Effector memory CD4-positive, alpha-beta T cell (primary cell): ENCODE measurements at places on chromosomes 6 and 20.

DNA sequence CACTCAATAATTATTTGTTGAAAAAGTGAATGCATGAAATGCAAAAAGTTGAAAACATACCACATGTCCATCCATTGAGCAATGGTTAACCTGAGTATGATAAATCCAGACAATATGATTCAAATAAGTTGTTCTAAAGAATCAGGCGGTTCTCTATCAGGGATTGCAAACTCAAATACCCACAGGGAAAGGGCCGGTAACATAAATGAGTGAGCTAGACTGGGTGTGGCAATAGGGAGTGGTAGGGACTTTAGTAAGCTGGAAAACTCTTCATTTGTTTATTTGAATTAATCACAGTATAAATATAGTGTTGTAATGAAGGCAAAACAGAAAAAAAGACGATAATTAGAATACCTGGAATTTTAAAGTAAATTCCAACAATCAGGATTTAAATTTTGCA lies 106.3 kb downstream of the BCAS1 start:
- H3K27ac ChIP-seq: no peak overlapping the region
- H3K4me3 ChIP-seq: no peak overlapping the region
- H3K4me1 ChIP-seq: no peaks in the 10 kb centered on the region
- DNase-seq: no peak

DNA sequence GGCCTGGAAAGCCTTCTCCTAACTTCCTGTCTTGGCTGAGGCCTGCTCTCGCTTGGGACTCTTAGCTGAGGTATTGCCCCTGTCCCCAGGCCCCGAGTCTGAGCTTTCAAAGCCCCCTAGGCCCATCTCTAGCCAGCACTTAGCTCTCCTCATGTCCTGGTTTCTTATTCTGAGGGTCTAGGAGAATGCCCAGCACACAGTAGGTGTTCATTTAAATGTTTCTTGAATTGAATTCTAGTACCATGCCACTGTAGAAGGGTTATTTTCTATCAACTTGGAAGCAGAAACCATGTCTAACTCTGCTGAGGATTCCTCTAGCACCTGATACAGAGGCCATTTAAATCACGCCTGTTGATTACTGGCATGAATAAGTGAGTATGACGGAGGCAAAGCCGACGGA lies 98.5 kb downstream of the VEGFA start:
- H3K4me1 ChIP-seq: no peaks in the 10 kb centered on the region
- no peaks in the 10 kb centered on the region for H3K36me3 ChIP-seq
- H3K27ac ChIP-seq: no peak overlapping the region

DNA sequence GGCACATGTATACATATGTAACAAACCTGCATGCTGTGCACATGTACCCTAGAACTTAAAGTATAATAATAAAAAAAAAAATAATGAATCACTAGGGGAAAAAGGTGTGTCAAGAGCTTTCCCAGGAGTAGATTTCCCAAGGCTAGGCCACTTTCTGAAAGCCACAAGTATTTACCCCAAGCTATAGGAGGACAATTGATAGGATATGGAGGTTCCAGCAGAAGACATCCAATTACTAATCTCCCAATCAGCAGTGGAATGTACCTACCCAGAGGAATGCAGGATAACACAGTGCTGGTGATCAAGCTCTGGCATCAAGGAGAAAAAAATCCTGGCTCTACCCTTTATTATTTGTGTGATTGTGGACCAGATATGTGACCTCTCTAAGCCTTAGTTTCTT lies 562.7 kb downstream of the RFPL4B start:
- no peaks in the 10 kb centered on the region for H3K4me1 ChIP-seq
- no peak for DNase-seq
- H3K27me3 ChIP-seq: no peaks in the 10 kb centered on the region
- no peak overlapping the region for H3K4me3 ChIP-seq

DNA sequence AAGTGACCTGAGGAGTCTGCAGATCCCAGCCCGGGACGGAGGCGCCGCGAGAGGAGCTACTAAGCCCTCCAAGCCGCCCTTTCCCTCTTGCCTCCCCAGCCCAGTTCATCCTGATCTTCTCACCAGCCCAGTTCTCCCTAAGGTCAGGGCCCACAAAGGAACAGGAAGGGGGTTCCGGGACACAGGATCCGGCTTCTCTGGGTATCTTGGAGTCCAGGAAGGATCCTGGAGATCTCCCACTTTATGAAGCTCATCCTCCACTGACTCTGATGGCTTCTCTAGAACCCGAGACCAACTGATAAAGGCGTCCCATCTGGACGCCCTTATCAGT lies 36.9 kb upstream of the HLA-C start:
- no peaks in the 10 kb centered on the region for H3K27me3 ChIP-seq
- DNase-seq: no peak
- no peak overlapping the region for H3K27ac ChIP-seq
- no peaks in the 10 kb centered on the region for H3K36me3 ChIP-seq
- H3K4me3 ChIP-seq: peak overlapping the region; percentile 68

DNA sequence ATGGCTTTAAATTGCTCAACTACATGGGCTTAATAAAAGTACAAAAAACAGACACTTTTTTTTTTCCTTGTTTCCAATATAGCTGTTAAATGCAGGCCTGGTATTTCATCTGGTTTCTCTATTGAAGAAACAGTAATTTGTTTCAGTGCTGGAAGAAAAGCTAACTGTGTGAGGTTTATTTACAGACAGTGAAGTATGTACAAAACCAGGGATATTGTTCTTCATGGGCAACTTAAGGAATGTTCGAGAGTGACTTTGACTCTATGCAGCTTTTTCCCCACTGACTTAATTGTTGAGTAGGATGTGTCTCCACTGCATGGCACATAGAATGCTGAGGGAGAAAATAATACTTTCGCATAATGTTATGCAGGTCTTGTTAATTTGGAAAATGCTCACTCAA lies 31.0 kb upstream of the PRL start:
- H3K4me1 ChIP-seq: no peaks in the 10 kb centered on the region
- H3K36me3 ChIP-seq: no peaks in the 10 kb centered on the region
- DNase-seq: no peak
- H3K27me3 ChIP-seq: no peaks in the 10 kb centered on the region
- H3K4me3 ChIP-seq: no peak overlapping the region

GRCh38 chr20:62624325-62624690 lies 18.0 kb upstream of the SLCO4A1 start:
- H3K4me3 ChIP-seq: no peak overlapping the region
- no peak overlapping the region for H3K27ac ChIP-seq
- peaks cover 16% of the 10 kb centered on the region for H3K4me1 ChIP-seq

DNA sequence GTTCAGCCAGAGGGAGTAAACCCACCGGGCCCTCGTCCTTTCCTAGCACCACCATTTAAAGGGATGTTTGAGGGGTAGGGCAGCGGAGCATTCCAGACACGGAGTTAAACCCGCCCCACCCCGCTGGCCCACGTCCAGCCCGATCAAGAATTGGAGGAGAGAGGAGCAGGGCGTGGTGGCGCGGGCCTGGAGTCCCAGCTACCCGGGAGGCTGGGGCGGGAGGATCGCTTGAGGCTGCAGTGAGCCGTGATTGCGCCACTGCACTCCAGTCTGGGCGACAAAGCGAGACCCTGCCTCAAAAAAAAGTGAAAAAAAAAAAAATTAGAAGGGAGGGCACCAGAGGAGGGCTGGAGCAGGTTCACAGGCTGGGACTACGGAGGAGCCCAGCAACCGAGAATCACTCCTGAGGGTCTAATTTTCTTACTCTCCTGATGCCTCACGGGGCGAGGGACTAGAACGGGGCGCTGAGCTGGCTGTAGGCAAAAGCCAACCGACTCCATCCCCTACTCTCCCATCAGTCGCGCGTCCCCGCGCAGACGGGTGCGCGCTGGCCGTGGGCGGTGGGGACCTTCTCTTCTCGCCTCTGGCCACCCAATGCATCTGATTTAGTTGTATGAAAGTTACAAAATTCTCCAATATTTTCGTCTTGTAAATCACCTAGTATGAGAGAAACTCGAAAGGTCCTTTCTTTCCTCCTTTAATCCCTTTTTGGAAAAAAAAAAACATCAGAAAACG lies 6.1 kb upstream of the HSPA1B start:
- H3K36me3 ChIP-seq: no peaks in the 10 kb centered on the region
- no peak for DNase-seq
- H3K4me3 ChIP-seq: peak overlapping the region; percentile 73
- peaks cover 21% of the 10 kb centered on the region for H3K4me1 ChIP-seq
